ENCODE measurements at places on chromosomes 16 and 17.

DNA sequence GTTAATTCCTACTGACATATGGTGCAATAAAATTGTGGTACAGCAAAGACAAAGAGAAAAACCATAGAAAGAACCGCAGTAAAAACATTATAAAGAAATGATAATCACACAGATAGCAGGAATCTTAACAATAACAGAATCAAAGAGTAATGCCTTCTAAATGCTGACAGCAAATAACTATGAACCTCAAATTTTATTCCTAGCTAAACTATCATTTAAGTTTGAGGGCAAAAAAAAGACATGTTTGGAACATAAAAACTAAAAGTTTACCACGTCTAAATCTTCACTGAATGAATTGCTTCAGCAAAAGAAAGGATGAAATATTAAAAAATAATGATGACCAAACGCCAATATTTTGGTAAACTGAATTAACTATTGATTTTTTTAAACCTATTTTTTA is 135.8 kb downstream of the CPPED1 start:
- DNase-seq = no peak

DNA sequence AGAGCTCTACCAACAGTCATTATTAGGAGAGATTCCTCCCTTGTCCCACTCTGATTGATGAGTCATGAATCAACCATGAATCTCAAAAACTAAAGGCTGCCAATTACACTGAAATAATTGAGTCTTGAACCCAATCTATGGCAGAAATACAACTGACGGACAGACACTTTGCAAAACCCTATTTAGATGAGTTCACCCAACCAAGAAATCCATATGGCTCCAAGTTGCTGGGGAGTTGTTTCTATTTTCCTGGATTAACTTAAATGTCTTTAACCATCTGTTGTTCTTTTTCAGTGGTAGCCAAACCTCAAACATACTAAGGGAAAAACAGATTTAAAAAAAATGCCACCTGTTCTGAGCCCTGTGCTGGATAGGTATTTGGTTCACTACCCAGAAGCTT is 151.0 kb downstream of the SHISA9 start:
- DNase-seq = no peak

GRCh38 chr16:84827897-84828296 is 8.1 kb downstream of the CRISPLD2 start:
- no peak for DNase-seq

DNA sequence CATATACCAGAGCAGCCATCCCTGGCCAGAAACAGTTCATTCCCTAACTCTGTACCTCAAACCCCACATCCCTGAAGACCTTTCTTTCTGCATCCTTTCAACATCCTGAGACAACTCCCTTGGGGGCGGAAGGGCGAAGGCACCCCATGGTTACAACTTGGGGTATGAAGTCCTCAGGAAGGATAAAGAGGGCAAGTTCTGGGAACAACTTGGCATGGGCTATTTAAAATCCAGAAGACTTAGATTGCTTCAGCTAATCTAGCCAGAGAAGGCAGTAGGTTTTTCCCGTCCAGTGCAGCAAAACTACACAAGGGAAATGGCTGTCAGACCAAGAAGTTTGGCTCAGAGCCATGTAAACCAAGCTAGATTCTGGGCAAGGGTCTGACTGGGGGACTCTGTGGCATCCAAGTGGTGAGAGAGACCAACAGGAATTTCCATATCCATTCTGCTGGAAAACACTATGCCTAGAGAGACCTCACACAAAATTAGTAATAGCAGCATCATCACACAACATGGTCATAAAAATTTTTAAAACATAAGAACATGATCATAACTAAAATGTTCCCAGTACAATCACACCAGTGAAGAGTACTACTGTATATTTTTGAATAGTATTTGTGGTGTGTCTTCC is 113.2 kb downstream of the CDYL2 start:
- no peak for DNase-seq

DNA sequence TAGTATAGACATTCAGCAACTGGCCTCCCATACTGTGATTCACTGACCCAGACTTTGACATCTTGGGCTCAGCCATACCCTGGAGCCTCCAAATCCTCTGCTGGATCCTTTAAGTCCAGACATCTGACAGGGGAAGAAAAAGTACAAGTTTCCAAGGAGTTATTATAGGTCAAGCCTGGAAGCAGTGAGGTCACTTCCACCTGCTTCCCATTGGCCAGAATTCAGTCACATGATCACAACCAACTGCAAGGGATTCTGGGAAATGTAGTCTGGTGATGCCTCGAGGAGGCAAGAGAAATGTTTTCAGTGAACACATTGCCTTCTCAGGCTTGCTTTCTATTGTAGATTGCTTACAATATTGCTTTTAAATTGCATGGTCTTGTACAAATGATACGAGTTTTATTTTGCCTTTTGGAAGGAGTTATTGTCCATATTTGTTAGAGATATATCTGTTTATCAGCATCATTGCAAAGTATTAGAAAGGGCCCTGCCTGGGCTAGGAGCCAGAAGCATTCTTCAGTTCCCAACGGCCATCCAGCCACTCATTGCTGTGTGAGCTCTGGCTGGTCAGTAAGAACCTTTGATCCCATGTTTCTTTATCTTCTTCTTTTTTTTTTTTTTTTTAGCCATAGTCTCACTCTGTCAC is 696.9 kb downstream of the WWOX start:
- DNase-seq = no peak

GRCh38 chr16:8619671-8620370 is 1.7 kb upstream of the METTL22 start:
- no peak for DNase-seq

Data from activated T-cell treated with anti-CD3 and anti-CD28 coated beads, Interleukin-2, amount 50 U/mL, for 24 hours (primary cell).